Activated CD4-positive, CD25-positive, alpha-beta regulatory T cell treated with anti-CD3 and anti-CD28 coated beads, Interleukin-2, amount 50 U/mL, for 16 hours (primary cell): ENCODE measurements at places on chromosomes 11 and 22.

GRCh38 chr22:22431271-22432220, 77.0 kb downstream of the ZNF280B start:
- peak; percentile 26 for DNase-seq

GRCh38 chr11:87110443-87111131, 72.9 kb downstream of the TMEM135 start:
- no peak for DNase-seq

- DNase-seq: no peak
Observed at GRCh38 chr11:74086242-74086884, 77.5 kb upstream of the UCP3 start.

DNA sequence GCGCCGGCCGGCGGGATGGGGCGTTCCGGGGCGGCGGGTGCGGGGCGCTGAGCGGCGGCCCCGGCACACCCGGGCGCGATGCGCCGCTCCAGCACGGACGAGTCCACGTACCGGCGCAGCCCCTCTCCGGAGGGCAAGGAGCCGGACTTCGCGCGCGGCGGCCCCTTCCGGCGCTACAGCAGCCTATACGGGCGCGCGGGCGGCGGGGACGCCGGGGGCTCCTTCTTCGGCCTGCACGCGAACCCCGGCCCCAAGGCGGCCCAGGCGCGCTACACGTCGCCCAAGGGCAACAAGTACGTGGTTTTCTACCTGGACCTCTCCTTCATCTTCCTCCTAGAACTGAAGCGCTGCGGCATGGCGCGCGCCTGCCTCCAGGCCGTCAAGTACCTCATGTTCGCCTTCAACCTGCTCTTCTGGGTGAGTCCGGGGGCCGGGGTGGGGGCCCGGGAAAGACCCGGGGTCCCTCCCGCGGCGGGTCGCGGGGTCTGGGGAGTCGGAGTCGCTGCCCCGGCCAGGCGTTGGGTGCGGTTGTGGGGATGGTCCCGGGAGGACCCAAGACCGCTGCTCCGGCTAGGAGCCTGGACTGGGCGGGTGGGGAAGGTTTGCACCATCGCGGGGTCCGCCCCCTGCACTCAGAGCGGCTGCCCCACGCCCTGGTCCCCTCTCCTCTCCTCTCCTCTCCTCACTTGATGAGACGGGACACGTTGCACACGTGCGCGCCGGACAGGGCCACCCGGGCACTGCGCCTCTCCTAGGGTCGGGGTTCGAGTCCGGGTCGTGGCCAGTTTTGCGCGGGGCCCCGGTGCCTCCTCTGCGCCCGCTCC, 7.5 kb downstream of the TSPAN4 start:
- no peak for DNase-seq

GRCh38 chr11:129365816-129366215, 9.8 kb upstream of the BARX2 start:
- DNase-seq: no peak

- DNase-seq: no peak
Observed at GRCh38 chr11:15212876-15213275, 98.2 kb downstream of the INSC start.

DNA sequence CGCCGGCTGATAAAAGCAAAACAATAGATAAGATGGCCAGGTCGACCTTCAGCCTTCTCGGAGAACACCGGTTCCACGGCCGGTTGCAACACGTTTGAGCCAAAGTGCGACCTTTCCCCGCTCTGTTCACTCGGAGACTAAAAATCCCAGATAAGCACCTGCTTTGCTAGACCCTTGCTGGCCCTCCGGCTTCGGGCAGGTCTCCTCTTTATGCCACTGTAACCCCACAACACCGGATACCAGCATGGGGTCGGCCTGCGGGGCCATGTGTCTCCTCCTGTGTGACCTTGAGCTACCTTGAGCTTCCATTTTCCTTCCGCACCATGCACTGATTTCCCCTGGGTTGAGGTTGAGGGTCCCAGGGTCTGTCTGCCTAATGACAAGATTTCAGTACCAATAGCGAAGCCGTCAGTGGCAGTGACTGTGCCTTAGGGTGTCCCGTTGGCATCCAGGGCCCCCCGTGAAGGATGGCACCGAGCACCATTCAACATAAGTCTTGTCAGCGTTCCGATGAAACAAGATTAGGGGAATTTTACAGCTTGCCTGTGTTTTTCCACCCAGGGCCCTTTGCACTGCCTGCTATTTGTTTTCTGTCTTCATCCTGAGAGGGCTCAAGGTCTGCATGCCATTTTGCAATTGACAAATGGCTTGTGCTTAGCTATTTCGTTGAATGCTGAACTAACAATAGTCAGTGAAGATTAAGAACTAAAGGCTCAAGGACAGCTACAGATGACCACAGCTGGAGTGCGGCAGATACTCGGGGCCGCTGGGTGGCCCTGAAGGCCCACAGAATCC, 118.6 kb downstream of the KCNQ1 start:
- no peak for DNase-seq

GRCh38 chr11:127247261-127247851, 246.8 kb upstream of the KIRREL3 start:
- DNase-seq: no peak

- no peak for DNase-seq
Observed at GRCh38 chr11:133693110-133693509, 152.2 kb downstream of the SPATA19 start.

- DNase-seq: no peak
Observed at GRCh38 chr11:65058419-65059054, at the start of gene NAALADL1. NAALADL1 (minus strand) TSS chr11:65058553; CDS start chr11:65058521, 32 bp downstream.

GRCh38 chr22:45318168-45318557, 8.4 kb downstream of the FAM118A start:
- peak; percentile 81 for DNase-seq

DNA sequence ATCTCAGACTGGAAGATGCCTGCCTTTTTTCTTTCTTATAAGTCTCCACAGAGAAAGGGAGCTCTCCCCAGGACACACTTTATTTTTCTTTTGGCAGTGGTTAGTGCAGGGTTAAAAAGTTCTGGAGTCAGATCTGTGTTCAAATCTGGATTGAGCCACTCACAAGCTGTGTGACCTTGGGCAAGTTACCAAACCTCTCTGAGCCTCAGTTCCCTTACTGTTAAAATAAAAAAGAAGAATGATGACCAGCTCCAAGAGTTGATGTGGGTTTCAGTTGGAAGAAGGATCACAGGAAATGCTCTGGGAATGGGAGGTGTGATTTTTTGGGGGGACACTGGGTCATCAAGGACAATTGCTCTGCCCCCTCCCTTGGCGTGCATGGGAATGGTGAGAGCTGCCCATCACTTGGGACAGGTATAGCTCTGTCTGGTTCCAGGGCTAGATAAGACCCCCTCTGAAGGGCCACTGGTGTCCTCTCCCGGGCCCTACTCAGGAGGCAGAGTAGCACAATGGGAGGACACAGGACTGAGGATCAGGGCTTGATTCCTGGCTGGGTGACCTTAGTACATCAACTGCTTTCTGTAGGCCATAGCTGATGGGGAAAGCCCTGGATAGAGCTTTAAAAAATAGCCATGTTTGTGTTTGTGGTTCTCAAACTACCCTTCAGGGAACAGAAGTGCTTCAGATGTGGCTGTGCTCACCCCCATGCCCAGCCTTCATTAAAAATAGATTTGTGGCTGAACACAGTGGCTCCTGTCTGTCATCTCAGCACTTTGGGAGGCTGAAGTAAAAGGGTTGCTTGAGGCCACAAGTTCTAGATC, 228.3 kb downstream of the MIAT start:
- no peak for DNase-seq

DNA sequence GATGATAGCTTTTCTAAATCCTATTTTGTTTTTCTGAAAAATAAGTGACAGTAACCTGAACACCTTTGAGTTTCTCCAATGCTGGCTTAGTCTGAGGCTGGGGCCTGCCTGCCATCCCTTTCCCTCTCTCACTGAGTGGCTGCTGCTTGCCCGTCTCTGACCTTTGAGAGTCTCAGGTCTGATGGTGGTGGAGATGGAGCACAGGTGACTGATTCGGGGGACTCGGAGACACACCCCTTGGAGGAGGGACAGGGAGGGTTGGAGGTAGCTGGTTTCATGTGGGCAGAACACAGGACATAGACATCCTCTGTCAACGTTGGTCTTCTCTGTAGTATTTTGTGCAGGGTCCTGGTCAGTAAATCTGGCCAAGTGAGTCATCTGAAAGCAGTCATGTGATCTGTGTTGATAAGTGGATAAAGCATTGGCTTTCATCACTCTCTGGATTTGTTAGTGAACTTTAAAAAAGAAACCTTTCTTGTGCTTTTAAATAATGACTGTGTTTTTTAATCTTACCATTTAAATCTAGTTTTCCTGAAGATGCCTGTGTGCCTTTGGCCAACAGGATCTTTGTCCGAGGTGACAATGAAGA, 47.1 kb upstream of the CLDN5 start:
- no peak for DNase-seq

DNA sequence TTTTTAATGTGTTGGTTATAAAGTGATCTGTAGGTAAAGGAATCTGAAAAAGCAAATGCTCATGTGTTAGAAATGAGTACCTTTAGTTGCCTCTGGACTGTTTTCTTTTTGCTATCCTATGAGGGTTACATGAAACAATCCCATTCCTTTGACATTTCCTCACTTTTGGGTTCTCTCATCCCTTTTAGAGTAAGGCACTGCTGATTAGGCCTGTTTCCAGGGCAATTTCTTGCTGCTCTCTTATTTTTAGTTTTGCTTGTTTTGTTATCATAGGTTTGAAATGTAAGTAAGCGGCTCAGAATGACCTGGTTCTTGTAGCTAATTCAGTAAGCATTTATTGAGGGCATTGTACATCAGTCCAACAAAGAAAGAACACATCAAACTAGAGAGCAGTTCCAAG, 138.9 kb downstream of the DDX10 start:
- no peak for DNase-seq

- DNase-seq: no peak
Observed at GRCh38 chr11:79377406-79377805, 63.4 kb downstream of the TENM4 start.
